ENCODE measurements at places on chromosomes 16 and 17. TPM values are rescaled to one million over a fixed set of nuclear protein-coding genes. Genes with fewer than 3 reads are reported as not detected.

CDH11 gene
- total RNA-seq: 0.33 TPM

NPIPB6 gene
- total RNA-seq: 1.6 TPM

PRSS8 gene
- 24.6 TPM for total RNA-seq

CCL2 gene
- 1.0 TPM for total RNA-seq

HSPB9 gene
- not detected for total RNA-seq

TCAP gene
- 0.71 TPM for total RNA-seq

DOC2B gene
- total RNA-seq: not detected

COPS3 gene
- total RNA-seq: 67.0 TPM

TMEM98 gene
- 9.2 TPM for total RNA-seq

KRT39 gene
- not detected for total RNA-seq

RDM1 gene
- total RNA-seq: 0.44 TPM

RECQL5 gene
- total RNA-seq: 47.9 TPM

DNA sequence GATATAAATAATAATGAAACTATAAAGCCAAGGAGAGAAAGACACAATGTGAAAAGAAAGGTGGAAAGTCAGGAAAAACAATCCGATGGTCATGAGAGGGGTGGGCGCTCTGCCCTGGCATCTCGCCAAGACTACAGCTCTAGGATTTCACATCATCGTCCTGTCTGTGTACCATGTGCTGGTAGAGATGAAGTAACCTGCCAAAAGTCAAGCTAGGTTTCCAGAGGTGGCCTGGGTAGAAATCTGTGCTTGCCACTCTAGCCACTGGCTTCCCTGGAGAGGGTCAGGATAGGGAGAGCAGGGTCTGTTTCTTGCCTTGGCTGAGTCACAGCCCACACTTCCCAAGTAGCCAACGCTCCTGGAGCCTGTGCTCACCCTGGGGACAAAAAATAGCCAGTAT lies 31.0 kb upstream of the TRAP1 start:
- H3K36me3 ChIP-seq: peaks cover 85% of the 10 kb centered on the region
- no peak overlapping the region for H3K4me3 ChIP-seq
- no peaks in the 10 kb centered on the region for H3K27me3 ChIP-seq
- H3K4me1 ChIP-seq: no peaks in the 10 kb centered on the region

GRCh38 chr17:42381898-42382297 lies 6.3 kb downstream of the STAT3 start:
- H3K4me1 ChIP-seq: peaks cover 22% of the 10 kb centered on the region
- H3K4me3 ChIP-seq: no peak overlapping the region
- peaks cover 62% of the 10 kb centered on the region for H3K36me3 ChIP-seq
- H3K27me3 ChIP-seq: no peaks in the 10 kb centered on the region
- DNase-seq: no peak

DNA sequence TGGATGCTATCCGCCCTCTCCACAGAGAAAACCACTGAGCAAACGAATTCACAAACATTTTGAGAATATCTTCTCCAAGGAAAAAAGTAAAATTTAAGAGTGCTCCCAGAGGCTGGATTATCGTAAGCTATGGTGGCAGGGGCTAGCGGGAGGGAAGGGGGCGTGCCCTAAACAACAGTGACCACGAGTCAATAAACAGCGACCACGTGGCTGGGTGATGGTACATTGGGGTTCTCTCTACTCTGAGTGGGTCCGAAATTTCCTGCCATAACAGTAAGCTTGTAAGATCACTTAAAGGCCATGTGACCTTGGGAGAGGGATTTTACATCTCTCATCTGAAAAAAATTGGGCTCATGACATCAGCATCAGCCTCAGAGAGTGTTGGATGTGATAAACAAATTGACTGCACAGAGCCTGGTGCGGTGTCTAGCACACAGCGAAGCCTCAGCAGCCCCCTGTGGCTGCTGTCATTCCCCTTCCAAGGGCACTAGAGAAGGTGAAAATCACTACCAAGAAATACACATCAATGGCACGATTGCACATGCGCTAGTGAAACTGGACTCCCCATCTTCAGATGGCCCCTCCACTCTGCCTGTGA lies 213.2 kb downstream of the XYLT1 start:
- no peak overlapping the region for H3K27ac ChIP-seq
- no peaks in the 10 kb centered on the region for H3K27me3 ChIP-seq
- no peaks in the 10 kb centered on the region for H3K36me3 ChIP-seq
- H3K4me1 ChIP-seq: no peaks in the 10 kb centered on the region
- H3K4me3 ChIP-seq: no peak overlapping the region

- no peak for DNase-seq
- H3K27ac ChIP-seq: no peak overlapping the region
- H3K4me3 ChIP-seq: peak overlapping the region; percentile 39
Measured at GRCh38 chr17:31390426-31390747, 1.1 kb upstream of the RAB11FIP4 start.

GRCh38 chr16:75789237-75789636 lies 62.9 kb upstream of the CPHXL start:
- H3K27ac ChIP-seq: no peak overlapping the region
- peak; percentile 69 for DNase-seq
- H3K27me3 ChIP-seq: no peaks in the 10 kb centered on the region

- H3K27me3 ChIP-seq: peaks cover 47% of the 10 kb centered on the region
- no peak for DNase-seq
- H3K27ac ChIP-seq: no peak overlapping the region
- H3K36me3 ChIP-seq: no peaks in the 10 kb centered on the region
Measured at GRCh38 chr16:31371619-31372484, 16.9 kb downstream of the ITGAX start.

DNA sequence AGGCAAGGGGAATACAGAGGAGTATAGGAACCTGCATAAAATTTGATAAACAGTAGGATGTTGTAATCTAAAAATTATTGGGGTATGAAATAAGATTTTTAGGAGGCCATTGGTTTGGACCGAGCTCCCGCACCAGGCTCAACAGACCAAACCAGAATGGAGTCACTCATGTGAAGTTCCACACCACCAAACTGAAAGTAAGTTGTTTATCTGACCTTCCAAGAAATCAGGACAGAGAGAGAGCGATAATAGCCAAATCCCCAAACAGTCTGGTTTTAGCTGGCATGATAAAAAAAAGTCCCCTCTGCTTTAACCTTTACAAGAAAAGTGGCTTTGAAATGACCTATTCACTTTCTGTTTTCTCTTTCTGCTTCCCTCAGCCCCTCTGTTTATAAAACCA lies 45.7 kb upstream of the SIAH1 start:
- H3K36me3 ChIP-seq: no peaks in the 10 kb centered on the region
- H3K4me3 ChIP-seq: no peak overlapping the region
- H3K27ac ChIP-seq: no peak overlapping the region
- H3K4me1 ChIP-seq: peaks cover 9% of the 10 kb centered on the region

DNA sequence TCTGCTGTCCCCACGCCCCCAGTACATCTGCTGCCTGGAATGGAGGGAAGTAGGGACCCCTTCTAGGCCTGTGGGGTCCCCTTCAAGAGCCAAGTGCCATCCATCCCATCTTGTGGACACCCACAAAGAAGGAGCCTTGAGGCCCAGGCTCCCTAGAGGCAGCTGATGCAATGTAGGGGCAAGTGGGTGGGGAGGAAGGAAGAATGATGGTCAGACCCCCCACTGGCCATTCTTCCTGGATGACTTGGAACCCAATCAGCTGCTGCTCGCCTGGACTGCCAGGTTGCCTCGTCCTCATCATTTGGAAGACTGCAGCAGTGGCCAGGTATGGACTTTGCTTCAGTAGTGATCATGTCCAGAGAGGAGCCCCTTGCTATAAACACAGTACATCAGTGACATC lies 48.9 kb downstream of the SMPD3 start:
- H3K36me3 ChIP-seq: no peaks in the 10 kb centered on the region
- H3K27me3 ChIP-seq: peaks cover 21% of the 10 kb centered on the region
- DNase-seq: no peak
- H3K4me1 ChIP-seq: peaks cover 8% of the 10 kb centered on the region
- H3K4me3 ChIP-seq: no peak overlapping the region

GRCh38 chr16:23927796-23928195 lies 92.0 kb downstream of the PRKCB start:
- no peak overlapping the region for H3K4me3 ChIP-seq
- H3K27me3 ChIP-seq: peaks cover 32% of the 10 kb centered on the region
- H3K4me1 ChIP-seq: no peaks in the 10 kb centered on the region
- H3K27ac ChIP-seq: no peak overlapping the region
- no peaks in the 10 kb centered on the region for H3K36me3 ChIP-seq

GRCh38 chr17:46129302-46129701 lies 63.9 kb downstream of the KANSL1 start:
- peaks cover 31% of the 10 kb centered on the region for H3K4me1 ChIP-seq
- no peak overlapping the region for H3K27ac ChIP-seq
- no peak for DNase-seq
- no peaks in the 10 kb centered on the region for H3K36me3 ChIP-seq

DNA sequence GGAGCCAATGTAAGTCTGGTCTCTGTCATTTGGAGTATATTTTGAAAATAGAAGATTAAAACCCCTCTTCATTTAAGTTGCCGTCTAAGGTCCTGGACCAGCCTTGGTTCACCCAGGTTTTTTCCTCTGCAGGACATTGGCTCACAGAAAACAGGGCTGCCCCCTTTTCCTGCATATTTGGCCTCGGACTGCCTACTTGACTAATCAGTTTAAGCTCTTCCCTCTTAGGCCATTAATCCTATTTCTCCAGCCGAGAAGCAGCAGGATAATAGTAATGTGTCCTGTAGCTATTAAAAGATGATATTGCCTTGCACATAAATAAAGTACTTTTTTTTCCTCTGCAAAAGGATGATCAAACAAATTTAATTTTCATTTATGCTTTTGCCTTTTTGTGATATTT lies 52.1 kb downstream of the PRKCA start:
- H3K27me3 ChIP-seq: no peaks in the 10 kb centered on the region
- no peak overlapping the region for H3K4me3 ChIP-seq
- DNase-seq: no peak
- H3K4me1 ChIP-seq: peaks cover 31% of the 10 kb centered on the region
- H3K27ac ChIP-seq: no peak overlapping the region
- peaks cover 10% of the 10 kb centered on the region for H3K36me3 ChIP-seq

DNA sequence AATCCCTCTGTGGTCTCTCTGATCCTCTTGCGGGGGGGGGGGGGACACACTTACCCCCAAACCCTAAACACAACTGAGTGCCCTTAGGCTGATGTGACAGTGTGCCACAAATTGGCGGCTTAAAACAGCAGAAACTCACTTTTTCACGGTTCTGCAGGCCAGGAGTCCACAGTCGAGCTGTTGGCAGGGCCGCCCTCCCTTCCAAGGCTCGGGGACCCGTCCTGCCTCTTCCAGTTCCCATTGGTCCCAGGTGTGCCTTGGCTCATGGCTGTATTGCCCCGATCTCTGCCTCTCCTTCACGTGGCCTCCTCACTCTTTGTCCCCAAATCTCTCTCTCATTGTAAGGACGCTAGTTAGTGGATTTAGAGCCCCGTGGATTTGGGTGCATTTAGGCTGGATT lies 199.9 kb upstream of the CIBAR2 start:
- H3K4me3 ChIP-seq: no peak overlapping the region
- peaks cover 9% of the 10 kb centered on the region for H3K4me1 ChIP-seq
- H3K27me3 ChIP-seq: no peaks in the 10 kb centered on the region

DNA sequence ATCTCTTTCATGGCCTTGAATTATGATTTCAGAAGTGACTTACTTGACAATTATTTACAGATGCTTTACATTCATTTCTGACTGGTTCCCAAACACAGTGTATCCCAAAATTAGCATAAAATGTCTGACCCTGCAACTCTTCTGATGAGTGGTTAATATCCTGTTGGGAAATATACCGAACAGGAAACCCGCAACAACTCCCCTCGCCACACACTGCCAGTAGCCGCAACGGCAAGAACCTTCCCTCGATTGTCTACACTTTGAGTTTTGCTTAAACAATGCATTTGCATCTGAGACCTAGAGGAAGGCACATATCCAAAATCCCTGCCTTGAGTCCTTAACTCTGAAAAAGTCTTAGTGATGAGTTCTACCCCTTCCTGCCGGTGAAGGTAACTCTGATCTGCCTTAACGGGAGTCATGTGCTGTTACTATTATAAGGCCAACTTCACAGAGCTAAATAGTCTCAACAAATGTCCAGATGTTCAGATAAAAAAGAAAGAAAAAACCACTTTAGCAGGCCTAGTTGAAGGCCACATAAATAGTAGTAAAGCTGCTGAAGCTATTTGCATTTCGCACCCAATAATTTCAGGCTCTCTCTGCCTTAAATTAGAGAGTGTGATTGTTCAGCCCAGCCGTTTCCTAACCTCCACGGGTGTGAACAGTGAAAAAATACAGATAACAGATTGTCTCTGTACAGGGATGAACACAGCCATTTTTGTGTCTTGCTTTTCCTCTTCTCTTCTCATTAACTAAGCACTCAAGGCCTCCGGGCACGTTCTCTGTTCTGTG lies 321.1 kb downstream of the HS3ST3B1 start:
- no peak overlapping the region for H3K27ac ChIP-seq
- H3K36me3 ChIP-seq: no peaks in the 10 kb centered on the region
- peaks cover 6% of the 10 kb centered on the region for H3K4me1 ChIP-seq

- H3K4me1 ChIP-seq: peaks cover 8% of the 10 kb centered on the region
- H3K4me3 ChIP-seq: no peak overlapping the region
- H3K27me3 ChIP-seq: no peaks in the 10 kb centered on the region
Measured at GRCh38 chr17:50460831-50461526, 7.7 kb downstream of the CHAD start.

- H3K27ac ChIP-seq: no peak overlapping the region
- H3K4me3 ChIP-seq: no peak overlapping the region
- H3K36me3 ChIP-seq: no peaks in the 10 kb centered on the region
- H3K27me3 ChIP-seq: no peaks in the 10 kb centered on the region
- no peak for DNase-seq
- H3K4me1 ChIP-seq: peaks cover 13% of the 10 kb centered on the region
Measured at GRCh38 chr16:3641801-3642396, 12.6 kb upstream of the DNASE1 start.

DNA sequence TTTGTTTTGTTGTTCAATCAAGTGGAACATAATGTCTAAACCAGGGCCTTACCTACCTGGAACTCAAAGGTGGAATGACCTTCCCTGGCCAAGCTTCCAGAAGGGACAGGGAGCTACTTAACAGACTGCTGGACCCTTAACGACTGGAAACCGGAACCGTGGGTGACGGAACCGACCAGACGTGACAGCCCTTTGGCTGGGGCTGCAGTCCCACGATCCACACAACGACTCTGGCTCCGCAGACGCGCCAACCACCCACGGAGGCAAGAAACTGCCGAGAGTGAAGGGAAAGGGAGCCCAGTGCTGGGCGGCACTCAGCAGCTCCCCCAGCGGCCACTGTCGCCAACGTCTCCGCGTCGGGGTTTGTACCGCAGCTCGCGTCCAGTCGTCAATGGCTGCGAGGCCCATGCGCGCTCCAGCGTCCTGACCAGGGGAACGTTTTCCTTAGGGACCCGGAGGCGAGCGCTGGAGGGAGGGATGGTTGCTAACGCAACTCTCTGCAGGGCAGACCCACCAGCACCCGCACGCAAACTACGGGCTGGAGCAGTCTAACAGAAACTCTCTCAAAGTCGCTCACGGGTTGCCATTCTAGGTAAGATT lies 5.5 kb upstream of the KIF22 start:
- H3K4me3 ChIP-seq: no peak overlapping the region
- H3K27me3 ChIP-seq: no peaks in the 10 kb centered on the region
- H3K4me1 ChIP-seq: no peaks in the 10 kb centered on the region
- H3K36me3 ChIP-seq: no peaks in the 10 kb centered on the region
- no peak for DNase-seq
- H3K27ac ChIP-seq: no peak overlapping the region

- DNase-seq: no peak
- no peaks in the 10 kb centered on the region for H3K27me3 ChIP-seq
- H3K4me3 ChIP-seq: no peak overlapping the region
Measured at GRCh38 chr16:63372815-63373214, 1336.6 kb upstream of the CDH8 start.

Measured in MCF 10A (cell line).